ENCODE measurements at places on chromosomes 4 and X. TPM values are rescaled to one million over a fixed set of nuclear protein-coding genes. Genes with fewer than 3 reads are reported as not detected.

Gene NHS
- total RNA-seq: 4.4 TPM

- no peak overlapping the region for H3K27ac ChIP-seq
- peak overlapping the region; percentile 4 for H3K4me3 ChIP-seq
- DNase-seq: no peak
- H3K27me3 ChIP-seq: no peaks in the 10 kb centered on the region
Measured at GRCh38 chr4:123624959-123625358, 228.4 kb downstream of the SPRY1 start.

Gene NPFFR2
- not detected for total RNA-seq

DNA sequence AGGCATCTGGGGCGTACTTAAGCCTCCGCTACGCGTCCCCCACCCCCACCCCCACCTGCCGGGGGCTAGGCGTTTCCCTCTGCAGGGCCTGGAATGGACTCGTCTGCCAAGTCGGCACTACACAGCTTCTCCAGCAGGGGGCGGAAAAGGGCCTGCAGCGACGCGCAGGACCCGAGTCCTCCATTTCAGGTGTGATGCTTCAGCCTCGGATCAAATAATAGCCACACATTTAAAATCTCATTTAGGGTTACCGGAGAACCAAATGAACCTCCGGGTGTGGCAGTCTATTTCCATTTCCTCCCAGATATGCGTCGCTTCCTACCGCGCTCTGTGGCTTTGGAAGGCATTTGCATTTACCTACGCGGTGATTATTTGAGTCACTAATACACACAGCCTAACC, 2.9 kb downstream of the PAK3 start:
- no peak overlapping the region for H3K4me3 ChIP-seq
- H3K36me3 ChIP-seq: no peaks in the 10 kb centered on the region
- H3K27ac ChIP-seq: no peak overlapping the region
- DNase-seq: no peak
- peaks cover 7% of the 10 kb centered on the region for H3K4me1 ChIP-seq
- H3K27me3 ChIP-seq: peaks cover 8% of the 10 kb centered on the region

- peak overlapping the region; percentile 86 for H3K27ac ChIP-seq
- no peaks in the 10 kb centered on the region for H3K27me3 ChIP-seq
- H3K4me1 ChIP-seq: peaks cover 53% of the 10 kb centered on the region
Measured at GRCh38 chr4:139282721-139283075, 2.7 kb upstream of the MGARP start.

DNA sequence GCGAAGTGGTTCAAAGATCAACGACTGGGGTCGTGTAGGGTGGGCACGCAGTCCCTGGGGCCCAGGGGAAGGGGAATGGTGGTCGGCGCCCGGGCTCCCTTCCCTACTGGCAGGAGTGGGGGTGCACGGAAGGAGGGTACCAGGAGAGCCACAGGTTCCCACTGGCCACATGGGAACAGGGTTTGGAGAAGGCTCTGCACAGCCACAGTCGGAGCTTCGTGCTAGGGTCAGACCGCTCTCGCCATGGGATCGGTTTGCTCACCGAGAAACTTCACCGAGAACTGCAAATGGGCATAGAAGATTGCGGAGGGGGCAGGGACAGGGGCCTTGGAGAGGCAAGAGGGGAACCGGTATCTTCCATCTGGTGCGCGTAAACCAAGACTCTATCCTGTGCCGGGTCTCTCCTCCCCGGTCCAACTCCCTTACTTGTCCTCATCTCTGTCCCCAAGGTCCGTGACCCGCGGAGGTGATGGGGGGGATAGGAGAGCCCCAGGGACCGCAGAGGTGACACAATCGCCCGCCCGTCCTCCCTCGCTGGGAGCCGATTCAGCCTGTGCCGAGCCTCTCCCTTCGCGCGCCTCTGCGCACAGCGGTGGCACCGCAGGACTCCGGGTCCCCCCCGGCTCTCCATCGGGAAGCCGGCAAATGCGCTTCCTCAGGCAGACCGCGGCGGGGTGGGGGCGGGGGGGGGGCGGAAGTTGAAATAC, 1.0 kb downstream of the SCD5 start:
- H3K4me1 ChIP-seq: peaks cover 46% of the 10 kb centered on the region
- DNase-seq: no peak
- no peaks in the 10 kb centered on the region for H3K36me3 ChIP-seq

Gene GRIA2
- total RNA-seq: not detected

DNA sequence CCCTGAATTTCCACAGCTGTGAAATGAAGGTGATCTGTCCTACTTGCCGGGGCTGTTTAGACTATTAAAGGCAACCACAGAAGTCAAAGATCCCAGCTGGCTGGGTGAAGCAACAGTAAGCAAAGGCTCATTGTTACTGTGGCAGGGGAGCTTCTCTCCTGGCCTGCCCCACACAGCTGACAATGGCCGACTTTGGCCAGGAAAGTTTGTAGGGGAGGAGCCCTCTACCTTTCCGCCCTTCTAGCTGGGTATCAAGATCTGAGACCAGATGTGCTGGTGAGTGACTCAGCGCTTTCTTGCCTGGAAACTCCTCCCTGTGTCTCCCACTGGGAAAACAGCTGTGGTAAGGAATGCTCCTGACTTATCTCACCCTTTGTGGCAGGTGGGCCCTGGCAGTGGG, 21.1 kb downstream of the RASSF6 start:
- peaks cover 3% of the 10 kb centered on the region for H3K27me3 ChIP-seq
- no peak overlapping the region for H3K4me3 ChIP-seq
- H3K36me3 ChIP-seq: no peaks in the 10 kb centered on the region
- peaks cover 17% of the 10 kb centered on the region for H3K4me1 ChIP-seq
- no peak overlapping the region for H3K27ac ChIP-seq

GRCh38 chr4:136935871-136936270, 596.4 kb downstream of the PCDH18 start:
- H3K27ac ChIP-seq: no peak overlapping the region
- no peaks in the 10 kb centered on the region for H3K27me3 ChIP-seq
- H3K4me1 ChIP-seq: no peaks in the 10 kb centered on the region
- no peak for DNase-seq

- H3K27ac ChIP-seq: peak within 1 kb of the TSS; percentile 84
- no peaks in the 10 kb centered on the region for H3K27me3 ChIP-seq
- DNase-seq: peak; percentile 89
- peaks cover 25% of the 10 kb centered on the region for H3K4me1 ChIP-seq
Measured at GRCh38 chrX:154409222-154409871, at the start of gene DNASE1L1. Gene DNASE1L1 (minus strand): TSS chrX:154409254. CDS start chrX:154405568, 3,686 bp downstream.

GRCh38 chr4:16212138-16212782, 14.0 kb downstream of the TAPT1 start:
- no peak overlapping the region for H3K27ac ChIP-seq
- H3K27me3 ChIP-seq: no peaks in the 10 kb centered on the region
- H3K4me1 ChIP-seq: peaks cover 4% of the 10 kb centered on the region
- no peaks in the 10 kb centered on the region for H3K36me3 ChIP-seq
- no peak for DNase-seq

GRCh38 chr4:186192066-186192612, 772 bp downstream of the CYP4V2 start:
- H3K4me3 ChIP-seq: peak overlapping the region; percentile 93
- DNase-seq: peak; percentile 3
- no peaks in the 10 kb centered on the region for H3K36me3 ChIP-seq
- no peaks in the 10 kb centered on the region for H3K27me3 ChIP-seq
- H3K4me1 ChIP-seq: peaks cover 18% of the 10 kb centered on the region

DNA sequence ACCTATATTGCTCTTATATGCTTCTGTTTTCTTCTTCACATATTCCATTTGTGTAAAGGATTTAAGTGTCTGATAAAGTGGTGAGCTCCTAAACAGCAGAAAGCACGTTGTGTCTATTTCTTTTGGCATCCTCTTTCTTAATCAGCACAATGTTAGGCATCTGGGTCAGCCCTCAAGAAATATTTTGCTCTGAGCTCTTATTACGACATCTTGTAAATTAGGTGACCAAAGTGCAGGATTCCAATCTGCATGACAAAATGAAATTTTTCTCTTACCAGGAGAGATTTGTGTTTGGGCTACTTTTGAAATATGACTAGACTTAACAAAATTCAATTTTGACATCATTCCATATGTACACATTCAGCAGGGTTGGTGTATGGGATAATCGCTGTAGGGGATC, 210.0 kb upstream of the IGFBP7 start:
- no peaks in the 10 kb centered on the region for H3K36me3 ChIP-seq
- H3K27me3 ChIP-seq: peaks cover 19% of the 10 kb centered on the region
- no peaks in the 10 kb centered on the region for H3K4me1 ChIP-seq
- H3K27ac ChIP-seq: no peak overlapping the region

- H3K27me3 ChIP-seq: no peaks in the 10 kb centered on the region
- no peak for DNase-seq
- H3K27ac ChIP-seq: no peak overlapping the region
- peaks cover 15% of the 10 kb centered on the region for H3K36me3 ChIP-seq
- peaks cover 11% of the 10 kb centered on the region for H3K4me1 ChIP-seq
Measured at GRCh38 chr4:141705048-141705746, 68.8 kb downstream of the IL15 start.

DNA sequence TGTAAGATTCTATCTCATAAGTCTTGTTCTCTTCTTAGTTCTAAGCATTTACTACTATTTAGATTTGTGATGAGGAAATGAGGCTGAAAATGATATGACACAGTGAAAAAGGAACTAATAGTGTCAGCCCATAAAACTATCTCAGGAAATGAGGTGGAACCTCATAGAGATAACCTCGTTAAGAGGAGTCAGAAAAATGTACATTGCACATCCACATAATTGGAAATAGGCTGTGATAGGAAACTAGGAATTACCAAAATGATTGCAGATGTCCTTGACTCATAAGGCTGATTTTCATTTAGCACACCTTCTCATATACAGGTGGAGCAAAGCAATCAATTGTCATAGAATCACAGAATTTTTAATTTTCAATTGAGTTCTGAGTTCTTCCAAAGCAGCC, 26.8 kb downstream of the ANXA10 start:
- H3K27me3 ChIP-seq: no peaks in the 10 kb centered on the region
- no peak overlapping the region for H3K27ac ChIP-seq
- peaks cover 46% of the 10 kb centered on the region for H3K4me1 ChIP-seq
- no peak for DNase-seq

- H3K4me3 ChIP-seq: peak overlapping the region; percentile 61
- 0 out of 2 replicates have a peak overlapping the region, but pooled peaks have one; percentile 8 for H3K27ac ChIP-seq
- H3K27me3 ChIP-seq: peaks cover 2% of the 10 kb centered on the region
- H3K36me3 ChIP-seq: no peaks in the 10 kb centered on the region
Measured at GRCh38 chr4:33722254-33722653, 2522.1 kb downstream of the ARAP2 start.

DNA sequence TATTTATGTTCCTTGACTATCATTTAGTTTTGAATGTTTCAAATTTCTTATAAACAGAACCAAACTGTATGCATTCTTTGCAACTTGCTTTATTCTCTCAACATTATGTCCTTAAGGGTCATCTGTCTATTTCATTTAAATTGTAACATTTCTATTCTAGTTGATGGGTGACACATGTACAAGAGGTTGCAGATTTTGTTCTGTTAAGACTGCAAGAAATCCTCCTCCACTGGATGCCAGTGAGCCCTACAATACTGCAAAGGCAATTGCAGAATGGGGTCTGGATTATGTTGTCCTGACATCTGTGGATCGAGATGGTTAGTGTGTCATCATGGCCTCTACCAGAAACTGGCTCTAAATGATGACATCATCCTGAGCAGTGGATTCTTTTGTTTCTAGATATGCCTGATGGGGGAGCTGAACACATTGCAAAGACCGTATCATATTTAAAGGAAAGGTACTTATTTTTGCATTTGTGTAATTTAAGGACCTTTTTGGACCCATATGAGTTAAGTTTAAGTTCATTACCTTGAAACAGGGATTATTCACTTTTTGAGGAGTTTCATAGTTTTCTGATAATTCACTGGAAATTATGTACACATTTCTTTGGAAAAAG, 6.1 kb downstream of the LIAS start:
- H3K4me1 ChIP-seq: peaks cover 29% of the 10 kb centered on the region
- H3K36me3 ChIP-seq: peaks cover 4% of the 10 kb centered on the region
- H3K27me3 ChIP-seq: no peaks in the 10 kb centered on the region
- peak; percentile 79 for DNase-seq
- no peak overlapping the region for H3K4me3 ChIP-seq

Gene FAM9C
- not detected for total RNA-seq

DNA sequence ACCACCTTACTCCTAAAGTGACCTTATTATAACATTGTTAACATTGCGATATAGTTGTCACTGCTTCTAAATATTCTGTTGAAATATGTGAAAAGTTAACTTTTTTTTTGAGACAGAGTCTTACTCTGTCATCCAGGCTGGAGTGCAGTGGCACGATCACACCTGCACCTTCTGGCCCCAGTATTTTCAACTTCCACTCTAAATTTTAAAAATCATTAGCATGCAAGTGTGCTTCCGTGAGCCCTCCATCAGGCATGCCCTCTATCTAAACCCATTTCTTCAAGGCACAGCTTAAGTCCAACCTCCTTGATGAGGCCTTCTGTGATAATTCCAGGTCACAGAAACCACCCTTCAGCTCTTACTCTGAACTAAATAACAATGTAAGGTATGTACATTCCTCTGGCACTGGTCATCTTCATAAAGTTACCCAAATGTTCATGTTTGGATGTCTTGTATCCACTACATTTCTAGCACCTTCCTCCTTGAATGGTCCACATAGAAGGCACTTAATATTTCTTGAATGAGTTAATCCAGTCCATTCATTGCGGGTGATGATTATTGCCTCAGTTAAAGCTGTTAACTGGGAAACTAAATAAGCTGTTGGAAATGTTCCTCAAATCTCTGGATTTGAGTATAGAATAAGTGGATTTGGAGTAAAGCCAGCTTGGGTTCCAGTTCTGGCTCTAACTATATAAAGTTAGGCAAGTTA, 38.6 kb upstream of the TMEM131L start:
- peaks cover 25% of the 10 kb centered on the region for H3K4me1 ChIP-seq
- no peak overlapping the region for H3K4me3 ChIP-seq
- H3K36me3 ChIP-seq: no peaks in the 10 kb centered on the region
- DNase-seq: peak; percentile 47

DNA sequence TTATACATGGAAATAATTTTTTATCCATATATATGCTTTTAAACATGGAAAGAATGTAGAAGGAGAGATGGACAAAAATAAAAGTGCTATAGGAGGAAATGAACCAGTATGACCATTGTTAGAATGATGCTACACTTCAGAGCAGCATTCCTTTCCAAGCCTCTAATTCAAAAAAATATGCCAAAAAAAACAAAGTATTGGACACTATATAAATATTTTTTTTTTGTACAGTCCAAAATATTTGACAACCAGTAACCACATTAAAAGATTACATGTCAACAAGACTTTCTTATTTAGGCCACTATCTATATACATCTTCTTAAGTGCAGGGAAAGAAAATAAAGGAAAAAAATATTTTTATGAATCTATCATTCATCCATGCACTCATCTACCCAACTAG, 198.6 kb downstream of the LRBA start:
- H3K27me3 ChIP-seq: no peaks in the 10 kb centered on the region
- H3K36me3 ChIP-seq: no peaks in the 10 kb centered on the region
- no peak for DNase-seq
- H3K27ac ChIP-seq: no peak overlapping the region
- peaks cover 22% of the 10 kb centered on the region for H3K4me1 ChIP-seq

DNA sequence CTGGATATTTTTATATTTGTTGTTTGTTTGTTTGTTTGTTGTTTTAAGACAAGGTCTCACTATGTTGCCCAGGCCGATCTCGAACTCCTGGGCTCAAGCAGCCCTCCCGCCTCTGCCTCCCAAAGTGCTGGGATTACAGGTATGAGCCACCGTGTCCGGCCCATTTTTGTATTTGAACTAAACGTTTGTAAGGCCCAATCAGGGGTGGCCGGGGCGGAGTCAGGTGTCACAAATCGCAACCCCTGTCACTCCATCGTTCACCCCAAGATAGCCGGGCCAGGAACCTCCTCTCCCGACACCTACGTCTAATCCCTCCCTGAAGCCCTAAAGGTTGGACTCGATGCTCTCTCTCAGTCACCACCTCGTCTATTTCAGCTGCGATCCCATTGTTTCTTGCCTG, 722 bp upstream of the EFHC2 start:
- peak overlapping the region; percentile 81 for H3K4me3 ChIP-seq
- H3K36me3 ChIP-seq: no peaks in the 10 kb centered on the region
- peaks cover 11% of the 10 kb centered on the region for H3K4me1 ChIP-seq
- H3K27me3 ChIP-seq: peaks cover 2% of the 10 kb centered on the region
- no peak overlapping the region for H3K27ac ChIP-seq

All from HFFc6 (cell line).